ENCODE measurements at places on chromosomes 4 and X.

DNA sequence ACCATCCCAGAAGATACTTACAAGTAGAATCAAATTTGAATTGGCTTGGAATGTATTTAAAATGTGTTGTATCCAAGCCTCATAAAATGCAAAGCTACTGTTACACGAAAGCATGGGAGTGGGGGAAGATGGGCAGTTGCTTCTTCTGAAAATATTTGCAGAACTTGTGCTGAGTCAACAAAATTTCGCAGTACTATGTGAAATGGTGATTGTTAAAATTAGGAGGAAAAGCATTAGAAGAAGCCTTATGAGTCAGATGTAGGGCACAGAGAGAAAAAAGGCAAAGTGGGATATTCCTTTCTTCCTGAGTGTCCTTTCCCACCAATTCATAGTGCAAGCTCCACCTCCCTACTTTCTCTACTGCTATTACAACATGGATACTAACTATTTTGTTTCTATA, 332.7 kb downstream of the PRDM5 start:
- no peak for DNase-seq

DNA sequence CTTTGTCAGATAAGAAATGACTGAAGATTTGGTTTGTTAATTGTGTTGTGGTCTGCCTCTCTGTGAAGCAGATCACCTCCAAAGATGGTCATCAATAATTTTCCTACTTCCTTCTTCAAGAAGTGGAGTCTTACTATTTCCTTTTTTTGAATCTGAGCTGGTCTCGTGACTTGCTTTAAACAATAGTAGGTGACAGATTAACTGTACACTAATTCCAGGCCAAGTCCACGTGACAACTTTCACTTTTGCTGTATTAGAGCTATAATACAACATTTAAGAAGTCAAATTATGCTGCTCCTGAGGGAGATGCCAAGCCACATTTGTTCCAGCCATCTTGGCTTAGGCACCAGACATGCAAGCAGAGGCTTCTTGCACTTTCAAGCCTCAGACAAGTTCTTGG, 393.8 kb upstream of the GRID2 start:
- no peak for DNase-seq

DNA sequence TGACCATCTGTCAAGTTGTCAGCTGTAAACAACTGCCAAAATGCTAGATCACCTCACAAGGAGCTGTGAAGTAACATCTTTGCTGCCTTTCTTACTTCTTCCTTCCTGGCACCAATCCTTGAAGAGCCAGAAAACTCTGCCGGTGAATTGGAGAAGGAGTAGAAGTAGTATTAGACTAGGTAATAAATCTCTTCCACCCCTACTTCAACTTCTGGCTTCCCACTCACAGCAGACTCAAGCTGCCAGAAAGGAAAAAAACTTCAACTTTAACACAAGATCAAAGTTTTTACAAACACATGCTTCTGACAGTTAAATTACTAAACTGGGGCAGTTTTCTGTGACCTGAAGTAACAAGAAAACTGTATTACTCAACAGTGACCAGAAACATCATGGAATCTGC, 164.7 kb upstream of the SLC7A11 start:
- DNase-seq: no peak

DNA sequence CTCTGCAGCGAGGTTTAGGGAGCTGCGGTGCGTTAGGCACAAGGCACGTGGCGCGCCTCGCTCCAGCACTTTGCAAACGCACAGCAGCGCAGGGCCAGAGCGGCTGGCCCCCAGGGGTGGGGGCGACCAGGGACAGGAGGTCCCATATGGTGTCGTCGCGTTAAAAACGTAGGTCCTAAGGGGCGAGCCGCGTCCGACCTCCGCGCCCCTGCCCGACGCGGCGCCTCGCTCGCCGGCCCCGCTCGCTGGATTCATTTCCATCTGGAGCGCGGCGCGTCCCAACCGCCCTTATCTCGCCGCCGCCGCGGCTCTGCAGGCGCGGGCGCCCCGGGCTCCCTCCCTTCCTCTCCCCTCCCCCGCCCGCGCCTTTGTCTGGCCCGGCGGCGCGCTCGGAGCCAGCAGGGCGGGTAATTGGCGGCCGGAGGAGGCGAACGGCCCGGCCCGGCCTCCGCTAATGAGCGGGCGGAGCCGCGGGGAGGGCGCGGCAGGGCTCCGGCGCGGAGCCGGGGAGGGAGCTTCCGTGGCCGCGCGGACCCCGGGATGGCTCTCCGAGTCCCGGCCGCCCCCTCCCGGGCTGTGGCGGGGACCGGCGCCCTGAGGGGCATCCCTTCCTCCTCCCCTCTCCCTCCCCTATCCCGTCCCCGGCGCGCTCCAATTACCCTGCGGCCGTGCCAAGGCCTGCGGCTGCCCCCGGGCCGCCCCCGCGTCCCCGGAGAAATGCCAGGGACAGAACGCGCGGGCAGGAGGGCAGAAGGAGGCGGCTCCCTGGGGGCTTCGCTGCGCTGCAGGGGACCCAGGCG, 409.0 kb downstream of the BCOR start:
- no peak for DNase-seq

GRCh38 chr4:22668702-22669101, 24.0 kb upstream of the GBA3 start:
- no peak for DNase-seq

DNA sequence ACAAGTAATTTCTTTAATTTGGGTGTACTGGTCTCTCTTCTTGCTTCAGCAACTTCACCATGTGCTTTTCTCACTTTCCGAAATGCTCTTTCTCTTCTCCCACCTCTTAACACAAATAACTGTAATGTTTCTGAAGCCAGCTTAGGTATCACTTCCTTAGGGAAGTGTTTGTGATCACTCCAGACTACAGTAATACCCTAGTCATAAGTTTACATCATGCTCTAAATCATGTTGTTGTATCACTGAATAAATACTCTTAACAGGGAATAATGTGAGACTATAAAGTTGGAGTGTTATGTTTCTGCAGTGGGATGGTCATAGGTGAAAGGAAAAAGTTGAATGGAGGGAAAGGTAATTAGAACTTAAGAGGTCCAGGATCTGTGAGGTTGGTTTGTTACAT, 712.3 kb downstream of the C4orf33 start:
- DNase-seq: no peak

DNA sequence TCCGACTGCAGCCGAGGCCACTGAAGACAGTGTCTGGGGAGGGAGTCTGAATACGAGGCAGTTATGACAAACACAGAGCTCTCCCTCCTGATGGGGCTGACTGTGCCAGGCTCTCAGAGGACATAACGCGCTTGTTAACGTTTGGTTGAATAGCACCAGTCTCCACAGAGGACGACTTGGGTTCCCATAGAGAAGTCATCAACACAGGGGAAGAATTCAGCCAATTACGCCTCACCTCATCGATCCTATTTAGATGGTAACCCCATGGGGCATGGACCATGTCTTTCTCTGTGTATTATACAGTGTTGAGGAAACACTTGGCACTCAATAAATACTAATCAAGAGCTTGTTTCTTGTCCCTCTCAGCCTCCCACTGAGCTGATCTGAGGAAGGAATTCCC, 642.6 kb upstream of the LCORL start:
- DNase-seq: no peak

GRCh38 chr4:3713346-3713745, 52.8 kb upstream of the ADRA2C start:
- no peak for DNase-seq

- no peak for DNase-seq
These were observed 1166.3 kb upstream of the PCDH7 start for GRCh38 chr4:29553846-29554245.

GRCh38 chrX:26788402-26788998, 572.5 kb downstream of the MAGEB5 start:
- no peak for DNase-seq

DNA sequence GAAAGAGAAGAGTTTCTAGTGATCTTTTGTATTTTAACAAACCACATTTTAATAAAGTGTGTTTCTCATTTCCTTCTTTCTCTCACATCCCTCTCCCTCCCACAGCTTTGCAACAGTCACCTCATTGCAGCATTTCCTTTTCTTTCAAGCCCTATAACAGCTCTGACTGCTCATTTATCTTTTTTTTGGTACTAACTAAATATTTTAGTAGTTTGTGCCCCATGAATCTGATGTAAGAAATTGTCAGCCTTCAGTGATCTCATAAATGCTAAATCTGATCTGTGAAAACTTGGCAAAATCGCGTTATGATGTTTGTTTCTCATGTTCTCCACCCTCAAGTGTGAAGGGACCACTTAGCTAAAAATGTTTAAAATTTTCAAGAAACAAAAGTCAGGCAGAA, 258.5 kb upstream of the SLIT2 start:
- DNase-seq: no peak

- no peak for DNase-seq
These were observed 60.0 kb downstream of the HS3ST1 start for GRCh38 chr4:11368701-11369115.

GRCh38 chr4:8198206-8198905, 734 bp upstream of the SH3TC1 start:
- no peak for DNase-seq

DNA sequence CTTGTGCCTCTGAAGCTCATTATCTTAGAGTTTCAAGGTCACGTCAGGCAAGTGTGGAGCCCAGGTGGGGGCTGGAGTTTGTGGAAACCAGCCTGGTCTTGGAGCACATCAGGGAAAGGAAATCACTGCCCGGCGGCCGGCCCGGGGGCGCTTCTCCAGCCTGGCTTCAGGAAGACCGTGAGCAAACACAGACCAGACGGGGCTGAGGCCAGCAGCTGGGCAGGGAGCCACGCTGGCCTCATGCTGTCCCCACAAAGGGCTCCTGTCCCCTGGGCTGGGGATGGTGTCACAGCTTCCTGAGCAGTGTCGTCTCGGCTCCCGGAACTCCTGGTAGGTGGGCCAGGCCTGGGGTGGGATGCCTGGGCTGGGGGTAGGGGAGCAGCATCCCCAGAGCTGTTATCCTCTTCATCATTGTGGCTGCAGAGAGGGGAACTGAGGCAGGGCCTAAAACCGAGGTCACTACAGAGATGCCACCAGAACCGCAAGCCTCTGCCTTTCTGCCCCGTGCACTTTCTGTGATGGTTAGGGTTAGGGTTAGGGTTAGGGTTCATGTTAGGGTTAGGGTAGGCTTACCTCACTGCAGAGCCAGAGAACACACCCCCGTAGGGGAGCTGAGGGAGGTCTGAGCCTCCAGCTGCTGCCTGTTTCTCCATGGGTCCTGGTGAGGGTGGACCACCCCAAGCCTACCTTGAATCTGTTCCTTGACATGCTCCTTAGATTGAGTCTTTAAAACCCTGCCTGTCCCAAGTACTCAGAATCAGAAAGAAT, 77.5 kb downstream of the HTRA3 start:
- no peak for DNase-seq

DNA sequence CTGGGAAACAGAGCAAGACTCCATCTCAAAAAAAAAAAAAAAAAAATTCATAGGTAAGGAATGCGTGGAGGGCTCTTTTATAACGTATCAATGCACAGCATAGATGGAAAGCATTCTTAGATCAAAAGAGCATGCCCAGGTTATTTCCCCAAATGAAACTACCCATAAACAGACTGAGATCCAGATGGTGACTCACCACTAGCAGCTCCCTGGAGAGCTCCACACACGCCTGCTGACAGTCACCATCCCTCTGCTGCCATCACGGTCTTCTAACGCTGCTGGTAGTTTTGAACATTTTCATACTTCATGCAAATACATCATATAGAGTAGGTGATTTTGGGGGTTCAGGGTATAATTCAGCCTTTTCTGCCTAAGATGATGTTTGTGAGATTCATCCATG, 136.9 kb downstream of the ASMT start:
- DNase-seq: no peak

DNA sequence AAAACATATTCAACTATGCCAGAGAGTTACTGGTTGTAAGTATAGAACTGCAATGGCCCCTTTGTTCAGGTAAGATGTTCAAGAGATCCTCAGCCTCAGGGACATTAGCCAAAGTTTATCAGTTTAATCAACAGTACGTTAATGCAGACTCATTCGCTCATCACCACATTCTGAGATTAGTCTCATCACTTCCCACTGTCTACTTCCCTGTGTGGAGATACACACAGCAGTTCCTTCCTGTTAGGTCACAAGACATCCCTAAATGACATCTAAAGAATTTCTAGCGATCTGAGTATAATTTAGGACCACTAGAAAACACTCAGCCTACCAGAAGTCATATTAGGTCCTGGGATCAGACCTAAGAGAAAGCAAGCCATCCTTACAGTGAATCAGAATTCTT, 10.4 kb downstream of the SLC10A7 start:
- no peak for DNase-seq

GRCh38 chrX:53171356-53171755, 53.7 kb downstream of the KDM5C start:
- DNase-seq: no peak

DNA sequence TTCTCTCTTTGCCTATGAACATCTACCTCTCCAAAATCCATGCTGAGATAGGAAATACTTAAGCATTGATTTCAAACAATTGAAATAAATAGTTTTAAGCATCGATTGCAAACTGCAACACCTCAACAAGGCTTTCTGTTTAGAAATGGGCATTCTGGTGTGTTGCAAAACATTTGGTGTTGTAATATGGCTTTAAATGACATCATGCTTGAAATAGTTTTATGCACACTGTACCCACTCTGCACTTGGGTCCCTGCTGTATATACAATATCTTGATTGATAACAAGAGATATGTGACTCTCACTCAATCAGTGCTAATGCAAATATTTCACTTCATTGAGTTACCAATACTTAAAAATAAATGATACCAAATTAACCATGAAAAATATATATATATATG, 964.9 kb upstream of the GRIA3 start:
- no peak for DNase-seq

GRCh38 chr4:176792326-176793059, at the start of gene VEGFC:
Gene VEGFC, minus strand, starts transcription at chr4:176792922. Its CDS starts 611 bp downstream, at chr4:176792311.
- no peak for DNase-seq

DNA sequence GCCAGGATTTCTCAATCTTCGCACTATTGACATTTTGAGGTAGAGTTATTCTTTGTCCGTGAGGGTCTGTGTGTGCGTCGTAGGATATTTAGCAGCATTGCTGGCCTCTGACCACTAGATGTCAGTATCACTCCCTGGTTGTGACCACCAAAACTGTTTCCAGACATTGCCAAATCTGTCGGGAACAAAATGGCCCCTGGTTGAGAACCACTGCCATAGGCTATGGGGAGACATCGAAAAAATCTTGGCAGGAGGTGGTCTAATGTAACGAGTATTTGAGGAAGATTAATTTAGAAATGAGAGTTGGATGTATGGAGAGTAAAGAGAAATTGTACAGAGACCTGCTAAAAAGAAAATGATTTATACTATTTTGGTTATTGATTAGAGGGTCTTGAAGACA, 108.4 kb downstream of the DOCK11 start:
- DNase-seq: peak; percentile 90

DNA sequence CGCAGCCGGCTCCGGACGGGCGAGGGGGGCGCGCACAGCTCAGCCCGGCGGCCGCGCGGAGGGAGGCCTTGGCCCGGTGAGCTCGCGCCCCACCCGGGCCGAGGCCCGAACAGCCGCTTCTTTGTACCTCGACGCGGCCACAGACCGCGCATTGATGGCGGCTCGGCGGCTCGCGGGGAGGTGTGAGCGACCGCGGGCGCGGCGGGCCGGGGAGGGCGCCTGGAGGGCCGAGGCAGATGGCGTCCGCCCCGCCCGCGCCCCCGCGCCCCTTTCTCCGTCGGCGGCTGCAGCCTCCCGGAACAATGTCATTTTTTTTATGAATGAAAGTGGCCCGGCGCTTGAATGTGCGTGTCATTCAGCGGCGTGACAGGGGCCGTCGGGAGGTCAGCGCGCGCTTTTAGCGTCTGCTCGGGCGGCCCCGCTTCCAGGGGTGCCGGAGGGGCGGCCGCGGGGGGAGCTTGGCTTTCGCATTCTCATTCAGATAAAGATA, 1.8 kb downstream of the FGFR3 start:
- DNase-seq: no peak

- DNase-seq: no peak
These were observed 5.3 kb downstream of the MPC1L start for GRCh38 chrX:40628506-40628905.

- no peak for DNase-seq
These were observed 57.0 kb upstream of the PLAC8 start for GRCh38 chr4:83171436-83172039.

Data from NCI-H2081 treated with DMSO at 0.1 percent for 48 hours (cell line).